ENCODE measurements at places on chromosomes 5 and 9. TPM values are rescaled to one million over a fixed set of nuclear protein-coding genes. Genes with fewer than 3 reads are reported as not detected.

The C8G gene
- total RNA-seq = 4.3 TPM

The ANKRD18B gene
- total RNA-seq = not detected

The GTF3C4 gene
- 10.1 TPM for total RNA-seq

The SOHLH1 gene
- not detected for total RNA-seq

The SH3RF2 gene
- total RNA-seq = 1.1 TPM

The SLC1A3 gene
- total RNA-seq = 157 TPM

The NOTCH1 gene
- total RNA-seq = 10.4 TPM

The GABRA1 gene
- not detected for total RNA-seq

The IFNA21 gene
- not detected for total RNA-seq

The OBP2B gene
- not detected for total RNA-seq

The HRH2 gene
- total RNA-seq = 13.6 TPM

The LCN15 gene
- total RNA-seq = not detected

The MZB1 gene
- total RNA-seq = 7.0 TPM

The GAS1 gene
- total RNA-seq = 109 TPM

The RECK gene
- total RNA-seq = 27.7 TPM
